ENCODE measurements at places on chromosomes 7 and 10.
A peak's percentile ranks its signal among the peaks of the same experiment; 100 is the strongest.

- no peak overlapping the region for H3K27ac ChIP-seq
- H3K27me3 ChIP-seq: no peaks in the 10 kb centered on the region
- peaks cover 8% of the 10 kb centered on the region for H3K36me3 ChIP-seq
- H3K4me3 ChIP-seq: no peak overlapping the region
- DNase-seq: peak; percentile 30
Measured at GRCh38 chr7:90749774-90750173, 153.7 kb downstream of the CDK14 start.

- no peak for DNase-seq
- H3K27ac ChIP-seq: no peak overlapping the region
- H3K36me3 ChIP-seq: no peaks in the 10 kb centered on the region
- no peak overlapping the region for H3K4me3 ChIP-seq
- no peaks in the 10 kb centered on the region for H3K4me1 ChIP-seq
Measured at GRCh38 chr7:79789584-79790345, 336.3 kb upstream of the MAGI2 start.

DNA sequence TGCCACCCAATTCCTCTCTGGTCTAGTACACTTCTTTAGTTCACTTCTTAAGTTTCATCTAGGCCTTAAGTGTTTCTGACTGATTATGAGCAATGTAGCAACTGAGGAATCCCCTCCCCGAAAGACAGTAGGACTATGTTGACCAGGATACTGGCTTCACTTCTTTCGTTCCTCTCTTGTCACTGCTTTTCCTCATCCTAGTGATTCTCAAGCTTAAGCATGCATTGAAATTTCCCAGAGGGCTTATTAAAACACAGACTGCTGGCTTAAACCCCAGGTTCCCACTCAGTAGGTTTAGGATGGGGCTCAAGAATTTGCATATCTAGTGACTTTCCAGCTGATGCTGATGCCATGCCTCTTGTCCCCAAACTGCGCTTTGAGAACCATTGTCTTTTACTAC is 164.6 kb upstream of the WNT16 start:
- H3K4me3 ChIP-seq: no peak overlapping the region
- no peaks in the 10 kb centered on the region for H3K36me3 ChIP-seq
- DNase-seq: no peak
- H3K27me3 ChIP-seq: no peaks in the 10 kb centered on the region
- no peaks in the 10 kb centered on the region for H3K4me1 ChIP-seq

DNA sequence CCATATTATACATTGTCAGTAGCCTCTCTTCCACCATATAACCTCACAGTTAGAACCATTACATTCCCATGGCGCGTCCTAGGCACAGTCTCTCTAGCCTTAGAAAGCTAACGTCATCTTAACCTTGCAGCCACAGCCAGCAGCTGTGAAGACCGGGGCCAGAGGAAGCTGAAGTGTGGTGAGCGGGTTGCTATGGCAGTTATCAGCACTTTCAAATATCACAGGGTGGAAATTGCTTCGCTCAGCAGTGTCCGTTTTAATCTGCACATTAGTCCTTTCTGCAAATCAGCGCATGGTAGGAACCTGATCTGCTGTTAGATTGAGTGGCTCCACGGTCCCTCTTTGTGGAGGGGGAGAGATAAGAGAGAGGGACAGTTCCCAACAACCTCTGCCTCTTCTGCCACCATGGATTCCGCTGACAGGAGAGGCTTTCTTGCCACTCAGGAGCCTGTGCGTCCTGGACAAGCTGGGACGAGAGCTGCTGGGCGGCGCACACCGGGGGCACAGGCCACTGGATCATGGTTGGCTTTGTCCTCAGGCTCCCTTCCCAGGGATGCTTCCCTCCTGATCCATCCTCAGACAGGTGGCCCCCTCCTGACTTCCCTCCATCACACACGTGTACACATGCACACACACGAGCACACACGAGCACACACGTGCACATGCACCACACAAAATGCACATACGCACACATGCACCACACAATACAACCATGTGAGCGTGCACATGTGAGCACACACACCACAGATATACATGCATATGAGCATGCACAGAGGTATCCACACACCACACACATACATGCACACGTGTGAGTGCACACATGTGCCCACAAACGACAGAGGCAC is 93.8 kb downstream of the WDR37 start:
- H3K36me3 ChIP-seq: peaks cover 5% of the 10 kb centered on the region
- H3K27ac ChIP-seq: no peak overlapping the region

DNA sequence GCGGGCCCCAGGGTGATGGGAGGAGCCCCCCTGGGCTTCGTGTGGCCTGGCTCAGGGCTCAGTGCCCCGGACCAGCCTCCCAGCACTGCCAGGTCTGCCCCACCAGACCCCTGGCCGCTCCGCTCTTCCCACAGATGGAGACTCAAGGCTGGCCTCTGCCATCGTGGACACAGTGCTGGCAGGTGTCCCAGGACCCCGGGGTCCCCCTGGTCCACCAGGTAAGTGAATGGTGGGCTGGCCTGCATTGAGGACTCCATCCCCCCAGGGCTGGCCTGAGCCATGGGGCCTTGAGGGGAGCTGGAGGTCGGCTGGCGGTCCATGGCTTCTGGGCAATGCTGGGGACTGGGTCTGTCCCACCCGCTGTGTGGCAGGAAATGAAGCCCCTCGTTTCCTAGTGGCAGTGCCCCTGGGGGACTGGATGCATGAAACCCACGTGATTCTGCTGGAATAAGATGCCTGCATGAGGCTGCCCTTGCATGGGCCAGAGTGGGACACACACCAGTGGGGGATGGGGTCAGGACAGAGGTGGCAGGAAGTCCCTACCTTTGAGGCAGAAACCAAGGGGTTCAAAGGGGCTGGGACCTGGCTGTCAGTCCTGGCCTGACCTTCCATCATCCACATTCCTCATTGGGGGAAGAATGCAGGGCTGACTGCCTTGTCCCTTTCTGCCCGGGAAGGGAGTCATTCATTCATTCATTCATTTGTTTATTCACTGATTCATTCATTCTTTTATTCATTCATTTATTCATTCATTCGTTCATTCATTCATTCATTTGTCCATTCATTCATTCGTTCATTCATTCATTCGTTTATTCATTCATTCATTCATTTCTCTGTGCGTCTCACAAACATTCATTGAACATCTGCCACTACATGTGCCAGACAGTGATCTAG is 81.8 kb downstream of the MYL10 start:
- no peaks in the 10 kb centered on the region for H3K36me3 ChIP-seq
- H3K4me3 ChIP-seq: no peak overlapping the region
- peaks cover 2% of the 10 kb centered on the region for H3K4me1 ChIP-seq
- H3K27ac ChIP-seq: no peak overlapping the region

- H3K27me3 ChIP-seq: no peaks in the 10 kb centered on the region
- no peak for DNase-seq
- H3K4me3 ChIP-seq: no peak overlapping the region
- H3K4me1 ChIP-seq: no peaks in the 10 kb centered on the region
- H3K36me3 ChIP-seq: no peaks in the 10 kb centered on the region
Measured at GRCh38 chr10:59033622-59034021, 142.8 kb upstream of the PHYHIPL start.

DNA sequence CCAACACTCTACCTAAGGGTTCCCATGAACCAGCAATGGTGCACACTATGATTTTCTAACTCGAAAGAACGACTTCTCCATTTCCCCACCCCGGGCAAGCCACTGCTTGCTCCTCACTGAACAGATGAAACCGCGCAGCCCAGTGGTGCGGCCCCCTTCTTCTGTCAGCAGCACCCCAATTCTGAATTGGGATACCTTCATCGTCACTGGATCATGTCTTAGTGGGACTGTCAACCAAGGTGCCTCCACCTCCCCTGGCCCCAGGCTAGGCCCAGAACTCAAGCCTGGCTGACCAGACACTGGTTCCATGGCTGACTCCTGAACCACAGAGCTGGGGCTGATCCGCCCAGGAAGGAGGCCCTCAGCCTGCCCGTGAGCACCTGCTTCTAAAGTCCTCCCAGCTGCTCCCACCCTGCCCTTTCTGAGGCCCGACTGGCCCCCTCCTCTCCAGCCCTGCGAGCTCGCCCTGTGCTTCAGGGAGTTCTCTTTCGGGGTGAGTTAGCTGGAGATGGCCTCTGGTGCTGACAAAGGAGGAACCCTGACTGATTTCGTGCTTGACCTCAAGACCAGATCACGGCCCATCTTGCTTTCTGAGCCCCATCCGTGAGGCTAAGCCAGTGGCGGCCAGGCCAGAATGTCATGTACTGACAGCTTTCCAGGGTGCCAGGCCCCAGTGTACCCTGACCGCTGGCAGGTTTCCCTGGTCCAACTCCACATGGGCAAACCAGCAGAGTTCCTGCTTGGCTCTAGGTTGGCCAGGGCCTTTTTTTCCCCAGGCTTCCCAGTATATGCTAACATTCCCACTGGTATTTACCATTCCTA is 44.5 kb downstream of the FAM53B start:
- no peak overlapping the region for H3K27ac ChIP-seq
- no peak overlapping the region for H3K4me3 ChIP-seq
- H3K4me1 ChIP-seq: peaks cover 12% of the 10 kb centered on the region
- DNase-seq: no peak
- no peaks in the 10 kb centered on the region for H3K27me3 ChIP-seq

DNA sequence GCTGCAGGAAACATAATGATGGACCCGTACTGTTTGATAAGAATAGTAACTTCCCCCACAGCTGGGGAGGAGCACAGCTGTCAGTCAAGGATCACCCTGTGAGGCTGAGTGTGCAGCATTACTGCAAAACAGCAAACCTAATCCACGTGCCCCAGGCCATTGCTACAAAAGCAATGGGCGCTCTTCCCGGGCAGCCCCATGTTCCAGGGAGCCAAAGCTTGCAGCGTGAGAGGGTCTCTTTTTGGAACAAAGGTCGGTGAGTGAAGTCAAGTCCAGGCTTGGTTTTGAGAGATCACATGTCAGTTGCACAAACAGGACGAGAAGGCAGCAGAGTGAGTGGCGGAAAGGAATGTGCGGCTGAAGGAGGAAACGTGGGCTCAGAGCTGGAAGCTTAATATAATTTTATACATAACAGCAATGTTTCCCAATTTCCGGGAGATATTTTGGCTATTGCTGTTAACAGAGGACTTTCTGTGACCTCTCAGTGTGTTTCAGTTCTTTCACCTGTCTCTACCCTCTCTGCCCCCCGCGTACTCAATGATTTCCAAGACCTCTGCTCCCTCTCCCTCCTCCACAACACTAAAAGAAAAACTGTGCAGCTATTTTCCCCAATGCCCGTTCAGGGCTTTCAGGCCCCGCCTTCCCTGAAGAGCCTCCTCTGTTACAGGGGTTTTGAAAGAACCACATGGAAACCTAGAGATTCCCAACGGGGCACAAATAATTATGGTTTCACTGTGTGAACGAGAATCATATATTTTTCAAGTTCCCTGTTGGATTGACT is 128.9 kb downstream of the MTPAP start:
- H3K36me3 ChIP-seq: no peaks in the 10 kb centered on the region
- H3K27ac ChIP-seq: peak overlapping the region; percentile 86
- no peaks in the 10 kb centered on the region for H3K27me3 ChIP-seq
- DNase-seq: no peak

All from mesenchymal stem cell (in vitro differentiated cells and primary cell).